Panc1 (cell line): ENCODE measurements at places on chromosomes 4 and X.
A peak's percentile ranks its signal among the peaks of the same experiment; 100 is the strongest.

GRCh38 chr4:37890801-37891259, at the start of gene TBC1D1:
Gene TBC1D1 (plus strand): TSS chr4:37891084. CDS start chr4:37902096, 11,012 bp downstream.
- DNase-seq, result no peak

DNA sequence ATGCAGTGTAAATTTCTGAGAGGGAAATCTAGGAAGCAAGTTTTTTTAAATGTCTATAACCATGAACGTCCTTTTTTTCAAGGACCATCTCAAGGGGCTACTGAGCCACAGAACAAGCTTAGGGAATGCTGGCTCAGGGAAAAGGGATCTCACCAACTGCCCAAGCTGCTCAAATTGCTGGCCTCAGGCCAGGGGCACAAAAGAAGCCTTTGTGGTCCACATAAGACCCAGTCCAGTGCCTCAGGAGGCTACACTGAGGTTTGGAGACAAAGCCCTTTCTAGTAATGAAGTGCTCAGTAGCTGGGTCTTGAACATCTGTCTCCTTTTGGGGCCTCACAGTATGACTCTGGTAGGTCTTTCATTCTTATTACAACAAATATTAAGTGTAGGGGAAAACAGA, 305.5 kb downstream of the RAB28 start:
- DNase-seq, result no peak

GRCh38 chr4:65917486-65917885, 247.2 kb upstream of the EPHA5 start:
- no peak for DNase-seq

DNA sequence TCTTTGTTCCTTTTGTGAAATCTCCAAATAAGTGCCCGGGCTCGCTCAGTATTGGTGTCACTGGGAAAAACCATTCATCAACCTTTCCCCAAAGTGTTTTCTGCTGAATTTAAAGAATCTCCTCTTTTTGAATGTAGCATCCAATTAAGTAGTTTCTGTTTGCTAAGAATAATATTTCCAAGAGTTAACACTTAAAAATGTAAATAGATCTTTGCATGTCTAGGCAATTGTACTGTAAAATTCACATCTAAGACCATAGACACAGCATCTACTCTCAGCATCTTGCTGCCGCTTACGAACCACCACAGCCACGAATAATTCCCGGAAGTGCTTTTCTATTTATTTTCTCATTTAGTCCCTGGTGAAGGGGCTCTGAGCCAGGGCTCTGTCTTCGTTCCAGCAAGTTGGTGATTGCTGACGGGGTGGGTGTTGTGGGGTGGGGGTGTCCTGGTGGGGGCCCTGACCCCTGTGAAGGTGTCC, 1.4 kb downstream of the NSG1 start:
- DNase-seq, result no peak

DNA sequence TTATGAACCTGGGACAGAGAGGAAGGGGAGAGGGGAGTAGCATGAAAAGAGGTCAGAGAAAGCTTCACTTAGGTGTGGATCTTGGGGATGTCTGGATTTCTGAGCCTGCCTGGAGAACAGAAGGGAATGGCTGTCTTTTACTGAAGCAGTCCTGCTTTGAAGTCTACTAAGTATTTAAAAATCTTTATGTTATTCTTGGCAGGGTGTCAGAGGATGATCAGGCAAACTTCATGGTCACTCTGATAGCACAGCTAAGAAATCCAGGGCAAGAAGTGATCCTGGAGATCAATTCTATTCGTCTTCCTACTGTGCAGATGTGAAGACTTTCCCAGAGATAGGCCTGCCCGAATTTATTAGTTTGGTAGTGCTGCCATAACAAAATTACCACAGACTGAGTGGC, 464.4 kb upstream of the BOD1L1 start:
- DNase-seq, result no peak

- no peak for DNase-seq
These were observed 81.7 kb upstream of the STOX2 start for GRCh38 chr4:183823434-183823833.

GRCh38 chr4:147971116-147971515, 239.2 kb downstream of the ARHGAP10 start:
- DNase-seq, result no peak

DNA sequence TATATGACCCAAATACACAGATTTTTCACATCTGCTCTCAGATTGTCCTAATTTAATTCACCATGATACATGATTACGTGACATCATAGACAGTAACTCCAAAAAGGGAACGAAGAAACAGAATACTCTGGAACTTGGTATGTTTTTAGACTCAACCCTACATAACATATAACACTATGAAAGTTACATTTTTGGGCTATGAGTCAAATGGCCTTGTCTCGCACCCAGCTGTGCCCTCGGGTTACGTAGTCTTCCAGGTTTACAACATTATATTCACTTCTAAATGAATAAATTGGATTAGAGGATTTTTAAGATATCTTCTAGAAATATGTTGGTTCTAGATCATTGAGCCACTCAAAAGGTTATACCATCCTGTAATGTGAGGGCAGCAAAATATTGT, 2089.6 kb upstream of the TENM3 start:
- no peak for DNase-seq

DNA sequence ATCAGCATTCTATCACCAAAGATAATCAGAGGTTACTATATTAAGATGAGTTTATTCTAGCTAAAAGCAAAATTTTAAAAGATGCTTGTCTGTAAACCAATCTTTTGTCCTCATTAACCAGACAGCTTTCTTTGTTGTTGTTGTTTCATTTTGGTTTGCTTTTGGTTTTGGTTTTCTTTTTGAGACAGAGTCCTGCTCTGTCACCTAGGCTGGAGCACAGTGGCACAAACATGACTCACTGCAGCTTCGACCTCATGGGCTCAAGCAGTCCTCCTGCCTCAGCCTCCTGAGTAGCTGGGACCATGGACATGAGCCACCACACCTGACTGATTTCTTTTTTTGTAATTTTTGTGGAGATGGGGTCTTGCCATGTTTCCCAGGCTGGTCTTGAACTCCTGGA, 102.9 kb downstream of the COX18 start:
- DNase-seq, result no peak

DNA sequence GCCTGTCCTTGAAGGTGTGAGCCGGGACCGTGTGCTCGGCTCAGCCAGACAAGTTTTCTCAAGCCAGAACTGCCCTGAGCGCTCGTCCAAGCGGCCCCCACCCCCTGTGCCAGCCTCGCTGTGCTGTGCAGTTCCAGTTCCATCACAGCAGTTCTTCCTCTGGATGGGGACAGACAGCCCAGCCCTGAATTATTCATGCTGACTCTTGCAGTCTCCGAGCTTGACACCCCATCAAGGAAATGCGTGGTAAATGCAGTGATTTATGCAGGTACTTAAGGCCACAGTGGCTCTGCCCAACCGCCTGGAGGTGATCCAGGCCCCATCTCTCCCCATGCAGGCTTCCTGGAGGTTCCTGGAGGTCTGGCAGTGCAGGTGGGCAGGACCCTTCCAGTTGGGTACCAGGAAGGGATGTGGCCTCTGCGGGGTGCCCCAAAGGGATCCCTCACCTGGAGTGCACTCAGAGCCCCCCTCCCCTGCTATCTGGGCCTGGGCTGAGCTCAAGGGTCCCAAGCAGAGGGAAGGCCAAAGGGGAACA, 44.8 kb upstream of the HMX1 start:
- no peak for DNase-seq

DNA sequence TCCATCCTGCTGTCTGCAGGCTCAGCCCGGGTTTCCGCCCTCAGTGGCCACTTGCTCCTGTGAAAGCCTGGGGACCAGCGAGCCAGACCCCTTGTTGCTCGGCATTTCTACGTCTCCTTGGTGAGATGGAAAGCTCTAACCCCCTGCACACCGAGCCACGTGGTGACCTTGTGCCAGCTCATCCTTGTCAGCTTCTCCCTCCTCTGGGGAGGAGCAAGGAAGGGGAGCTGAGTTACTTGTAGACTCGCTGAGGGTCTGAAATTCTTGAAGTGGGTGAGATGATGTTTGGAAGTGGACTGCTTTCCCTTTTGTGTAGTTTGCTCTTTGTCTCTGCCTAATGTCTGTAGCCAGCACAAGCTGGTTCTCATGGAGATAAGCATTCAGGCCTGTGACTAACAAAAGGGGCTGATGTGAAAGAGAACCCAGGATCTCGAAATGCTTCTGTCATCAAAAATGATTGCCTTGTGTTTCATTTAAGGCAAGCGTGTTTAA, 29.3 kb downstream of the RGS12 start:
- no peak for DNase-seq

- no peak for DNase-seq
These were observed 133.5 kb downstream of the TBL1X start for GRCh38 chrX:9598344-9598743.

GRCh38 chrX:15985937-15986336, 131.3 kb upstream of the AP1S2 start:
- DNase-seq, result no peak

- DNase-seq, result no peak
These were observed 7.1 kb upstream of the CNOT6L start for GRCh38 chr4:77826275-77826674.

DNA sequence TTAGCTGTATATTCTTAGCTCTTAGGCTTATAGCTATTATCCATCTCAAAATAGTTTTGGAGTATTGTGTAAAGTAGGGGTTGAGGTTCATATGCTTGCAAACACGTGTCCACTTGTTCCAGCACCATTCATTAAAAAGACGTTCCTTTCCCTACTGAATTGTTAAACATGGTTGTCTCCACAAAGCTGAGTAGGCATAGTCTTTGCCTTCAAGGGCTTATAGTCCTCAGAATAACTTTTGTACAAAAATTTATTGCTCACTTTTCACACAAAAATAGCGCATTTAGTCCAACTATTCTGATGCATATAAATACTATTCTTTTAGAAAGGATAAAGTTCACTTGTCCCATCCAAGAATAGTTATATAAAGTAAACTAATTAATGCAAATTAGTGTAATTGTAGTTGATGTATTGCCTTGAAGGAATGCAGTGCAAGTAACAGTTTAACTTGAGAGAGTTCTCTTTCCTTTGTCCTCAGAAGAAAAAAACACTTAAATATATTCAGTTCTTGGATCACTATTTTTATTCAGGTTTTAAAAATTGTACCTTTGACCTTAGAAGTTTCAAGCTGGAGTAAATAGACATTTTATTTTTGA, 14.1 kb downstream of the LRIT3 start:
- no peak for DNase-seq

- DNase-seq, result no peak
These were observed 219.0 kb upstream of the DKK2 start for GRCh38 chr4:107255114-107255513.

DNA sequence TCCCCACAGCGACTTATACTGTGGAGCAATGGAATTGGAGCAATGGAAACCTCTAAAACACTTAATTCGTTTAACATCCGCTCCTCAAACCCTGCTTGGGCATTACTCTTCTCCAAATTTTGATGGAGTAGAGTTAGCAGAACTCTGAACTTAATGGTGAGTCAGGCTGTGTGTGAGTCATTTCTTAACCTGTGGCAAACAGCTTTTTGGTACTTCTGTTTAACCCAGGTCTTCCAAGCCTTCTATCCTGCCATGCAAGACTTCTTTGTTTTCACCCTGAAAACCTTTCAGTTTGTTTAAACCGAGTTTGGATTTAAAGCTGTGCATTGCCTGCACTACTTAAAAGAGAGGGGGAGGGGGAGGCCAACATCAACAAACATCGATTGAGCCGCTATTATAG, 3.6 kb upstream of the AMOT start:
- no peak for DNase-seq

GRCh38 chr4:104967034-104967401, 179.7 kb upstream of the TET2 start:
- DNase-seq, result no peak

- no peak for DNase-seq
These were observed 171.7 kb upstream of the HCCS start for GRCh38 chrX:10939424-10939823.

DNA sequence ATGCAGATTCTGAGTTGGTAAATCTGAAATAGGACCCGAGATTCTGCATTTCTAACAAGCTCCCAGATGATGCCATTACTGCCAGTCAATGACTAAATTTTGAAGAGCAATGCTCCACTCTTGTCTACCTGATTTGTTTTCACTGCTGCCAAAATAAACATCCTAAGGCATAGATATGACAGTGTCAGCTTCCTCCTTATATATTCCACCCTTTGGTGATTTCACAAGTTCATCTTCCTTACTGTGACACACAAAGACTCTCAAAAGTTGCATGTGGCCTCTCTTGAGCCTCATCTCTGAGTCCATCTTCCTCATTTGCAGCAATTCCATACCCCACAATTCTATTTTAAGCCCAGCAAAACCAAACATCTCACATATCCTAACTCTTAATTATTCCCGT, 110.9 kb downstream of the FBXW7 start:
- DNase-seq, result no peak

DNA sequence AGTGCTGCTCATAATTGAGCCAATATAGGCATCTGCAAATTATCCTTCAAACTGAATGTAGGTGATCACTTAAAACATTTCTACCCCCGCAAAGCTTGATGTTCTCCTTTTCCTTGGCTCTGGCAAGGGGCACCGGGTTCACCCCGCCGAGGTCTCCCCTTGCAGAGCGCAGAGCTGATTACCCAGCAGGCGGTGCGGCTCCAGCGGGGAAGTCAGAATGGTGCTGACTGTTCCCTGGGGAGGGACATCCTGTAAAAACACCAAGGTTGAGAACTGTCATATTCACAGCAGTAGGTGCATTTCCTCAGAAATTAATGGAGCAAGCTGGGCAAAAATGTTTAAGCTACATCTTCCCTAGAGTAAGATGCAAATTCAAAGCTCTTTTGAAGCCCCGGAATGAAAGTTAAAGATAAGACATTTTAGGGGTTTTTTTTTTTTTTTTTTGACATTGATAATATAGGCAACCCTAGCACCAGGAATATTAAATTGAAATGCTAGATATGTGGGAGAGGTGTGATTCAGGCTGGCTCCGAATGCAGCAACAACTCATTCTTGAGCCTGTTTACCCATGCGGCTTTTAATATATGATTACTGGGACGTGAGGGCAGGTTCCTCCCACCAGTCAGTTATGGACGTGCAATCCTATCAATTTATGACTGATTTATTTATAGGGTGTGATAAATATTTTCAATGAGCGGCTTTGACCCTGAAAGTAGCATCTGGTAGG, 767.3 kb upstream of the TENM3 start:
- no peak for DNase-seq

GRCh38 chrX:6990552-6991193, 156.8 kb upstream of the STS start:
- no peak for DNase-seq

- DNase-seq, result no peak
These were observed 594.1 kb downstream of the GLUD2 start for GRCh38 chrX:121641560-121641959.

GRCh38 chr4:149164282-149164681, 651.4 kb downstream of the IQCM start:
- DNase-seq, result no peak

- DNase-seq, result peak; percentile 42
These were observed 15.1 kb downstream of the SLC2A9 start for GRCh38 chr4:10006231-10006600.

DNA sequence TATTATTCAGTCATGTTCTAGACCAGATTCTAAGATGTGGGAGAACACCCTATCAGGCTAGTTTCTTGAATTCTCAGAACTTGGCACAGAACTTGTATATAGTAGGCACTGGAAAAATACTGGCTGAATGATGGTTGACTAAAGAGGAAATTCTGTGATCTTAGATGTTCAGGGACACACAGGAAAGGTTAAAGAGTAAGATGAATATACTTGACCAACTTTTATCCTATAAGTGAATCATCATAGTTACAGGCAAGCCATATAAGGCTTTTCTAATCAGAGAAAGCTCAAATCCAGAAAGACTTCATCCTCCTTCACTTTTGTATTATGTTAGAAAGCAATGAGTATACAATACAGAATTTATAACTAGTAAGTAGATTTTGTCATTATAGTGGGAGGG, 53.8 kb downstream of the SEPTIN11 start:
- DNase-seq, result no peak
